Activated CD4-positive, alpha-beta T cell treated with anti-CD3 and anti-CD28 coated beads, Interleukin-2, amount 50 U/mL, for 16 hours (primary cell): ENCODE measurements at places on chromosomes 12 and 14.
A peak's percentile ranks its signal among the peaks of the same experiment; 100 is the strongest.

- DNase-seq: no peak
Observed at GRCh38 chr14:73752297-73752992, 38.3 kb upstream of the PNMA1 start.

GRCh38 chr12:63870838-63871237, 26.3 kb downstream of the SRGAP1 start:
- no peak for DNase-seq

DNA sequence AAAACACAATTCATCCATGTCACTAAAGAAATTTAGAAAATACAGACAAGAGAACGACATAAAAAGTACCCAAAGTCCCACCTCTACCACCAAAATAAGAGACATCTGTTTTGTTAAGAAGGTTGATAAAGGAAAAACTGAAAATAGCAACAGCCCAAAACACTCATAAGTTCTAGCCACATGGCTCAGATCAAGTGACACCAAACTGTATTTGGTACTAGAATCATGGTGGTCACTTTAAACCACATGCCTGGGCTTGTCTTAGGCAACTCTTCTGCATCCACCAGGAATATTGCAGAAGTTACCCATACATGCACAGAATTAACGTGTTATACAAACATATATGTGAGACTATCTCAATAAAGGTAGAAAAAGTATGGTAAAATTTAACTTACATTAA, 78.2 kb upstream of the GTF2A1 start:
- DNase-seq: no peak

GRCh38 chr12:89225808-89226411, 126.4 kb downstream of the DUSP6 start:
- peak; percentile 78 for DNase-seq

DNA sequence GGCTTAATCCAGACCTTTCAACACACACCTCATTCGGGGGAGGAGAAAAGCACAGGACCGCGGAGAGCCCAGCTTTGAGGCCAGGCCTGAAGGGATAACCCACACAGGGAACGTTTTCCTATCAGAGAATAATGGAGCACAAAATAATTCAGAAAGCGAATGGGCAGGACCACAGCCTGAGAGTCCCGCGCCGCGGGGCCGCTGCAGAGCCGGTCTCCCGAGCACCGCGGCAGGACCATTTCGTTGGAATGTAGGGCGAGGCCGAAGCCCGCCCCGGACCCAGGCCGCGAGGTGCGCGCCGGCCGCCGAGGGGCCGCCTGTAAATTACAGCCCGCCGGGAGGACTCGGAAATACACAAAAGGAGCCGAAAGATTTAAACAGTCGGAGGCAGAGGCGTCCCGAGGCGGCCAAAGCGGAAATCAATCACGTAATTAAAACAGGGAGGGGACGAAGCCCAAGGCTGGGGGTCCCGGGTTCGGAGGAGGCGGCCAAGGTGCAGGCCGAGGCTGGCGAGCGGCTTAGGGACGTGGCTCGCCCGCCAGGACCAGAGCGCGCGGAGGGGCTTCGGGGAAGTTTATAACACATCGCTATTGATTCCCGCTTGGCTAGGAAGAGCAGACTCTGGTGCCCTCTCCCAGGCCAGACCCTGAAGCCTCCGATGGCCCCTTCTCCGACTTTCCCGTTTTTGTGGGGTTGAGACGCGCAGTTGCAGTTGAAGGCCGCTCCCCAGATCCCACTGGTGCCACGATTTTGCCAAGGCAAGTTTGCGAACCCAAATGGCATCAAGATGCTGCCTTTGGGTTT, 6.3 kb upstream of the HOXC4 start:
- DNase-seq: no peak

DNA sequence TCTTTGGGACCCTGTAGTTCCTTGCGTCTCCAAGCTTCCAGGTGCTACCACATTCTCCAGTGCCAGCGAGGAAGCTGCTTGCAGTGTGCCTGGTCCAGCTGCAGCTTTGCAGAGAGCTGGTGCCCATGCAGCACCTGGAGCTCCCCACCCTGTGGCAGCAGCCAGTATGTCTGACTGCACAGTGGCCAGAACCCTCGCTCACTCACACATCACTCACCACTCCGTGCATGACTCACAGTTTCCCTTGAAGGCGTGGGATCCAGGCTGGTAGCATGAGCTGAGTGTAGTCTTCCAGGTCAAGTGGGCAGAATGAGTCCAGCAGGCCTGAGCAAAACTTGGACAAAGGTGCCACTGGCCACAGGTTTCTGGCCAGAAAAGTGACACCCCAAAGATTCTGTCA, 33.6 kb downstream of the SDR9C7 start:
- no peak for DNase-seq

- DNase-seq: no peak
Observed at GRCh38 chr14:96136371-96137005, 68.2 kb upstream of the BDKRB2 start.
